ENCODE measurements at places on chromosomes 7 and 10.

- no peak for DNase-seq
Measured at GRCh38 chr10:118504467-118505205, 90.8 kb downstream of the PRLHR start.

DNA sequence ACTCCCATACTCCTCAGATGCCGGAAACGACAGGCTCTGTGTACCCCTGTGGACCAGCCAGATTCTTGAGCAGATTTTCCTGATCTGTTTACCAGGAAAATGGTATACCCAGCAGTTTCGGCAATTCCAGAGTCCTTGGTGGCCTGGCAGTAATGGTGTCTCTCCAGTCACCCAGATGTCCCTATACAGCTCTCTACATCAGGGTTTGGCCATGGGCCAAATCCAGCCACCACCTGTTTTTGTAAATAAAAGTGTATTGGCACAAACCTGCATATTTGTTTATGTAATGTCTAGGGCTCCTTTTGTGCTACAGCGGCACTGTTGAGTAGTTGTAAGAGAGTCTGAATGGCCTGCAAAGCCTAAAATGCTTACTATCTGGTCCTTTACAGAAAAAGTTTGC, 491.3 kb downstream of the RPS24 start:
- DNase-seq = no peak

DNA sequence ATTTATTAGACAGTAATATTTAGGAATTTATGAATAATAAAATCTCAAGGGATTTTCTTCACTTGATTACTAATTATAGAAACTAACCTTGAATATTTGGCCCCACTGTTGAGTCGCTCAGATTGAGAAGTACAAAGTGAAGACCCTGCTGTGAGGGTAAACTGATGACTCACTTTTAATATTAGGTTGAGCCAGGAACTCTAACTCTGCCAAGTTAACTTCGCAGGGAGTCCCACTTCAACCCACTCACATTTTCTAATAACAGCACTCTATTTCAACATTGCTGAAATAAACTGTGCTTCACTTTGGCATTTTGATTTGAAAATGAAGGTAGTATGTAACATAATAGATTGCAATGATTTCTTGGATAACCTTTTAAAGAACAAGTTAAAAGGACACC, 200.7 kb downstream of the POLR1F start:
- DNase-seq = no peak

DNA sequence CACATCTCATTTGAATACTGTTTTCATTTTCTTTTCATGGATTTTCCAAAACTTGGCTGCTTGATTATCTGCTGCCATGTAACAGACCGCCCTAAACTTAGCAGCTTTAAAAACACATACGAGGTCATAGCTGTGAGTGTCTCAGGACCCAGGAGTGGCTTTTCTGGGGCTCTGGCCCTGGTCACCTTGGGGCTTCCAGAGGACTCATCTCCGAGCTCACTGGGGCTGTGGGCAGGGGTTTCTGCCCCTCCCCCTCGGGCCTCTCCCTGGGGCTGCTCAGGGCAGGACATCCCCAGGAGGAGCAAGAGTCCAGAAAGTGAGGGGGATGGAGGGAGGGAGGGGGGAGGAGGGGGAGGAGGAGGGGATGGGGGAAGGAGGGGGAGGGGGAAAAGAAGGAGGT, 77.0 kb downstream of the NKX6-2 start:
- no peak for DNase-seq

GRCh38 chr7:6164491-6164890, 107.9 kb downstream of the CYTH3 start:
- no peak for DNase-seq

- DNase-seq = no peak
Measured at GRCh38 chr10:37588299-37588698, 269.1 kb downstream of the ZNF248 start.

GRCh38 chr7:23268167-23268566, 21.6 kb downstream of the GPNMB start:
- DNase-seq = no peak

DNA sequence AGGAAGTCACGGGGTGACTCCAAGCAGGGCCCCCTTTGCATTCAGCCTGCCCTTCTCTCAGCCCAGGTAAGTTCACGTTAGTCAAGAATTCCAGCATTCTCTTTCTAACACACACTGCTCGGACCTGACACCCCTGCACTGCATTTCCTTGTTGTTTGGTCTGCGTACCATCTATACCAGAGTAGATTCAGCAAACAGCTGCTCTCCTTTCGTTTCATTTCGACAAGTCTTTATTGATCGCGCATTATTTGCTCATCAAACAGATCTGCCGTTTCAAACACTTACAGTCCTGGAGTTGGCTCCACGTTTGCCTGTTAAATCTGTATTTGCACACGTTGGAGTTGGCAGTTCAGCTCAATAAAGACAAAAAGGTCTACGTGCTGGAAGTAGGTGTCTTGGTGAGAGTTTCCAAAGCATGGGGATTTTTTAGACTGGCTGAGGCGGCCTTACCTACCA, 495.1 kb downstream of the RPS24 start:
- DNase-seq = peak; percentile 77

DNA sequence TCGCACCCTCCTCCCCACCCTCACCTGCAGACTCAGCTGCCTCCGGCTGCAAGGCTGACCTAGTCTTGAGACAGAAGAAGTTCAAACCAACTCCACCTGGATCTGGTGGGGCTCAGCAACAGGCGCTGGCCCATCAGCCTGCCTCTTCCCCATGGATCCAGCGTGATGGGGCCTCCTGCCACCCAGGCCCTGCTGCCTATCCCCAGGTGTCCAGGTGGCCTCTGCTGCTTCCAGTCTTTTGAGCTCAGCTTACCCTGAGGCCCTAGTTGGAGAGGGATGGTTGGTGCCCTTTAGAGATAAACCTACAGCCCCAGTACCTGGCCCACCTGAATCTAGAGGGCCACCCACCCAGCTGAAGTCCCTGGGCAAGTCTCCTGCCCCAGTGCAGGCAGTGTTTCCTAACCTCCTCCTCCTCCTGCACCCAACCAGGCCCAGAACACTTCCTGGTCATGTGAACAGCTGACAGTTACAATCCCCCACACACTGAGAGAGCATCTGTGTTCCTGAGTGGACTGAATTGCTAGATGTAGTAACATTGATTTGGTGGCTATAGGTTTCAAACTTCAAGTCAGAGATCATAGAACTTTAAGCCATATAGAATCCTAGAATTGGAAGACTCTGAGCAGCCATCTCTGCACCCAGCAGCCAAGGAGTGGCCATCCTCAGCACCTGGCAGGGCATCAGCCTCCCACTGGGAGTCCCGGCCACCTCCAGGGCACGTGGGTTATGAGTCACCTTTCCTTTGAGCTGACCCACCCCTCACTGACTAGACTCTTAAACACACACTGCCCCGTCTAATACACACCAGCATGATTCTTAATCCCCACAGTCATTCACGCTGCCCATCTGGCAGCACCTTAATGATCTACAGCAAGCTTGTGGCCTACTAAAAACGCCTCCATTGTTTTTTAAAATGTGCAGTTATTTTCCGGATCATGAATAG, 51.9 kb downstream of the ALOX5 start:
- no peak for DNase-seq

DNA sequence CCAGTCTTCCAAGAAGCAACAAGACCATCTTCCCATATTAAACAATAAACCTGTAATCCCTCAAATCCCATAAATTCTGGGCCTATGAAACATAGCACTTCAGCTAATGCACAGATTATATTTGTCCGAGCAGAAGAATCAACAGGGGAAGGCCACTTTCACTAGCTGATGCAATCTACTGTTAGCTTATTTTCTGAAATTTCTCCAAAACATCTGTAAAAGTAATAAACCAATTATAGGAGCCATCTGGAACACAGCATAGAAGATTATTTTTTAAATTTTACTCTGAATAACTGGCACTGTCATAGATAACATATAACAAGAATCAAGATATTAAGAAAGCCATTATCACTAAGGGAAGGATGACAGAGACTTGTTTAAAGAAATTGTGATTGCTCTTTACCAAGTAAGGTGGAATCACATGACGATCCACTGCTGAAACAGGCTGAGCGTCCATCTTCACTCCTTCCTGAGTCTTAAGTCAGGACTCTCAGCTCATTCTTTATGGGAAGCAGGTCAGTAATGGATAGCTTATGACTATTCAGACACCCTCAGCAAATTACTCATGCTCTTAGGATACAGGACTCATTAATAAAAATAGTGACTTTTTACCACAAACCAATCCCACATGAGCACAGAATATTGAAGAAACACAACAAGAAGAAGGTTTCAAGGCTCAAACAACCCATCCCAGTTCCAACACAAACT, 719.5 kb downstream of the XPNPEP1 start:
- no peak for DNase-seq

DNA sequence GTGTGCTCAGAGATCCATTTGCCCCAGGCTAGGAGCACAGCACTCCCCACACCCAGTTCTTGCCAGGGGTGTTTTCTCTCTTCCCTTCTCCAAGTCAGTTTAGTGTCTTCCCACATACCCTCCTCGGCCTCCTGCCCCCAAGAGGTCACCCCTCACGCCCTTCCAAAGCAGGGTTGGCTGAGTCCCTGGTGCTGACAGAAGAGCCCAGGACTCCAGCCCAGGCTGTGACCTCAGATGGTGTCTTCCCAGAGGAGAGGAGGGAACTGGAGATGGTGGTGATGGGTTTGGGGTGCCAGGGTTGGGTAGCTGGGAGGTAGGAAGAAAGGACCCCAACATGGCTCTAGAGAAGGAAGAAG, 19.8 kb downstream of the ZNF775 start:
- no peak for DNase-seq

GRCh38 chr10:96838529-96838928, 6.4 kb downstream of the LCOR start:
- DNase-seq = no peak

DNA sequence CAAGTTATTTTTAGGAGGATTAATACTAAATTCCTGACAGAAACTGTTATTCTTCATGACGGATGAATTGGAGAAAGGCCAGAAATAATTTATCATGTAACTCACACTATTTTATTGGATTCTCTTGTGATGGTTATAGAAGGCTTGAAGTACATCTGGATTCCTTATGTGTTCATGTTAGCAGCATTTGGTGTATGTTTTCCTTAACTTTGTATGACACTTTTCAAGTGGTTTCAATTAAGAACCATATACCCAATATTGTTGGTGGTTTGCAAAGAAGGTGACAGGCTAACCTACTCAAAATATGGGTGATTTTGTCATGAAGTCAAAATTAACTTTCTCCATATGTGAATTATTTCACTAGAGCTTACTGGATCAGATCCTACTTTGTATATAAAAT, 532.2 kb upstream of the CNTNAP2 start:
- DNase-seq = no peak

DNA sequence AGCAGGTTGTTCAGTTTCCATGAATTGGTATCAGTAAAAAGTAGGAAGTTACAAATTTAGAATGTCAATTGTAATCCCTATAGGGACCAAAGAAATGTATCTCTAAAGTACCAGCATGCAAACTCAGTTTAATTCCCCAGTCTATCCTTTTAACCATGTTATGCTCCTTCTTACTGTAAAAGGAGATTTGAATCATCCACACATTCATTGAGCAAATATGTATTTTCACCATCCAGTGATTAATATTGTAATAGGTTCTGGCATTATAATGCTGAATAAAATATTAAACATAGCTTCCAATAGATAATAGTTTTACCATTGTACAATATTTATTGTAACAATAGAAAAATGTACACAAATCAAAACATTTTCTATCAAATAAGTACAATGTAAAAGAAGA, 228.2 kb upstream of the SEMA3A start:
- DNase-seq = no peak

DNA sequence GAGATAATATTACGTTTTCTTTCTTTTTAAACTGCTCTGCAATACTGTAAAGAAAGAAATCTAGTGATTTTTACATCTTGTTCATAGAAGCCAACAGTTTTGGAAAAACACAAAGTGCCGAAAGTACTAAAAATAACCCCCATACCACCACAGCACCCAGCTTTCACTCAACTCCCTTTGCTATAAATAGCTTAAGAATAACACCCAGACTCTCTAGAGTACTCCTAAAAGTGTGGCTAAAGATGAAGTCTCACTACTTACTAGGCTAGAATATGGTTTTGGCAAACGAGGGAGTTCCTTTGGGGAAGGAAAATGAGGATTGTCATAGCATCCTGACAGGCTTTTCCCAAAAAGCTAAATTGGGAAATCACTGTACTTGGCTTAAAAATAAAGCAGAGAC, 151.8 kb upstream of the ANK3 start:
- no peak for DNase-seq

DNA sequence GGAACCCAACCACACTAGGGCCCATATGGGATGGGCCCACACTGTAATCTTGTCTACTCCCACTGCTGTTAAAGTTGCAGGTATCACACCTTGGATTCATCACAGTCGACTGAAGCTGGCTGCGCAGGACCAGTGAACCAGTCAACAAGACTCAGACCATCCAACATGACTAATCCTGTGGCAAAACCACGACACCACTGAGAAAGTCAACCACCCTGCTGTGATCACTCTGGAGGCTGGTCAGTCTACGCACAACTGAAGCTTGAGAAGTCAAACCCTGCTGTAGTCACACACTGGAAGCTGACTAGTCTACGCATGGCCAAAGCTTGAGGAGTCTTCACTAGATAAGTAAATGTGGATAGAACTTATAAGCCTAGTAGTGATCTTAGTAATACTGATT, 9.6 kb upstream of the CYREN start:
- no peak for DNase-seq

DNA sequence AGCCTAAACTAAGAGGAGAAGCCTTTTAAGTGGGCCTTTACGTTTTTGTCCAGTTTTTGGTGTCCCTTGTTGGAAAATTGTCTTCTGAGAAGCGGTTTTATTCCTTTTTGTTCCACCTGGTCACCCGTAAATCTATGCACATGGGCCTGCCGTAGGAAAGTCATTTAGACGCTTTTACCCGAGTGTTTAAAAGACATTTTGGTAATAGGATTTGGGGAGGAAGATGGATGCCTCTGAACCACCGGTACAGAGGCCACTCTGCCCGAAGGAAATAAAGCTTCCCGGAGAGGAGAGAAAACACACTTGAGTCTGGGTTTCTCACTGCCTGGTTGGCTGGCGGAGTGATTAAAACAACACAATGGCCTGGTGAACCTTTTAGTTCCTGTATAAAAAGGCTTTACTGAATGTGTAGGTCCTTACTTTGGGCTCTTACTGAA, 760 bp downstream of the THNSL1 start:
- peak; percentile 56 for DNase-seq

DNA sequence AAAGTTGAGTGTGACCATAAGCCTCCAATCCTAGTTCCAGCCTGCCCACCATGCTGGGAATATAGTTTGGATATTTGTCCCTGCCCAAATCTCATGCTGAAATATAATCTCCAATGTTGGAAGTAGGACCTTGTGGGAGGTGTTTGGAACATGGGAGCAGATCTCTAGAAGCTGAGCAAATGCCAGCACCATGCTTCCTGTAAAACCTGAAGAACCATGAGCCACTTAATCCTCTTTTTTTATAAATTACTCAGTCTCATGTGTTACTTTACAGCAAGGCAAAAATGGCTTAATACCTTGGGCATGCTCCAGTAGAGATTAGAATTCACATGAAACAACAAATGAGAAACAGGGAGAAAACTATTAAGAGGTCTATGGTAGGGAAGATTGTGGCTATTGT, 27.2 kb downstream of the STEAP1 start:
- DNase-seq = no peak
